Epithelial cell of proximal tubule (primary cell): ENCODE measurements at places on chromosomes 4 and X. TPM values are rescaled to one million over a fixed set of nuclear protein-coding genes. Genes with fewer than 3 reads are reported as not detected.

SRPK3 gene
- 0.17 TPM in 1 of 2 replicates, not detected in the other for total RNA-seq

MAGED4B gene
- total RNA-seq: 7.2 and 29.2 TPM in 2 replicates

NUDT10 gene
- 3.0 and 3.2 TPM in 2 replicates for total RNA-seq

GRCh38 chr4:26075583-26075982, 161.6 kb downstream of the SMIM20 start:
- DNase-seq: no peak

DNA sequence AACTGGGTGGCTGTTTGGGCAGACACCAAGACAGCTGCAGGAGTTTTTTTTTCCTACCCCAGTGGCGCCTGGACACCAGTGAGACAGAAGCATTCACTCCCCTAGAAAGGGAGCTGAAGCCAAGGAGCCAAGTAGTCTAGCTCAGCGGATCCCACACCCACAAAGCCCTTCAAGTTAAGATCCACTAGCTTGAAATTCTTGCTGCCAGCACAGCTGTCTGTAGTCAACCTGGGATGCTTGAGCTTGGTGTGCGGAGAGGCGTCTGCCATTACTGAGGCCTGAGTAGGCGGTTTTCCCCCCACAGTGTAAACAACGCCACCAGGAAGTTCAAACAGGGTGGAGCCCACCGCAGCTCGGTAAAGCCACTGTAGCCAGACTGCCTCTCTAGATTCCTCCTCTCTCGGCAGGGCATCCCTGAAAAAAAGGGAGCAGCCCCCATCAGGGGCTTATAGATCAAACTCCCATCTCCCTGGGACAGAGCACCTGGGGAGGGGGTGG, 171.4 kb downstream of the ARHGEF9 start:
- no peak for DNase-seq

DNA sequence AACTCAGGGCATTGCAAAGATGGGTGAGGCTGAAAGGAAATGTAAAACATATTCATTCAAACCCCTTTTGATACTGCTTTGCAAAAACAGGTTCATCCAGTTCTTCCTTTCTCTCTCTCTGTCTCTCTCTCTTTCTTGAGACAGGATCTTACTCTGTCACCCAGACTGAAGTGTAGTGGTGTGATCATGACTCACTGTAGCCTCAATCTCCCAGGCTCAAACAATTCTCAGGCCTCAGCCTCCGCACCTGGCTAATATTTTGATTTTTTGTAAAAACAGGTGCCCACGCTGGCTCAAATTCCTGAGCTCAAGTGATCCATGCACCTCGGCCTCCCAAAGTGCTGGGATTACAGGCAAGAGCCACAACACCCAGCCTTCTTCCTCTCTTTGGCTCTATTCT, 15.6 kb upstream of the DCHS2 start:
- DNase-seq: peak; percentile 36

GRCh38 chr4:108833046-108833445, 70.2 kb upstream of the ETNPPL start:
- no peak for DNase-seq

- DNase-seq: no peak
Measured at GRCh38 chrX:63354484-63354883, 3.4 kb upstream of the SPIN4 start.

GRCh38 chr4:81833576-81833975, 361.9 kb upstream of the RASGEF1B start:
- DNase-seq: no peak

GRCh38 chr4:126957987-126958386, 674.8 kb upstream of the INTU start:
- no peak for DNase-seq

GRCh38 chrX:155889328-155889727, 8.2 kb downstream of the VAMP7 start:
- DNase-seq: no peak

- DNase-seq: no peak
Measured at GRCh38 chrX:17700976-17701375, 36.3 kb upstream of the SCML1 start.

TGIF2LX gene
- total RNA-seq: not detected in 2 replicates

DNA sequence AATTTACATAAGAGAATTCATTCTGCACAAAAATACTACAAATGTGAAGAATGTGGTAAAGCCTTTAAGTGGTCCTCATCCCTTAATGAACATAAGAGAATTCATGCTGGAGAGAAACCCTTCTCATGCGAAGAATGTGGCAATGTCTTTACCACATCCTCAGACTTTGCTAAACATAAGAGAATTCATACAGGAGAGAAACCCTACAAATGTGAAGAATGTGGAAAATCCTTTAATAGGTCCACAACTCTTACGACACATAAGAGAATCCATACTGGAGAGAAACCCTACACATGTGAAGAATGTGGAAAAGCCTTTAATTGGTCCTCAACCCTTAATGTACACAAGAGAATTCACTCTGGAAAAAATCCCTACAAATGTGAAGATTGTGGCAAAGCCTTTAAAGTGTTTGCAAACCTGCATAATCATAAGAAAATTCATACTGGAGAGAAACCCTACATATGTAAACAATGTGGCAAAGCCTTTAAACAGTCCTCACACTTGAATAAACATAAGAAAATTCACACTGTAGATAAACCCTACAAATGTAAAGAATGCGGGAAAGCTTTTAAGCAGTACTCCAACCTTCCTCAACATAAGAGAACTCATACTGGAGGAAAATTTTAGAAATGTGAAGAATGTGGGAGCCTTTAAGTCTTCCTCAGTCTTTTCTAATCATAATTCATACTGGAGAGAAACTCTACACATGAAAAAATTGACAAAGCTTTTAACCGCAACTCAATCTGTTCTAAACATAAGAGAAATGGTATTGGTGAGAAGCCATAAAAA, 37.4 kb downstream of the ZNF718 start:
- DNase-seq: no peak

DNA sequence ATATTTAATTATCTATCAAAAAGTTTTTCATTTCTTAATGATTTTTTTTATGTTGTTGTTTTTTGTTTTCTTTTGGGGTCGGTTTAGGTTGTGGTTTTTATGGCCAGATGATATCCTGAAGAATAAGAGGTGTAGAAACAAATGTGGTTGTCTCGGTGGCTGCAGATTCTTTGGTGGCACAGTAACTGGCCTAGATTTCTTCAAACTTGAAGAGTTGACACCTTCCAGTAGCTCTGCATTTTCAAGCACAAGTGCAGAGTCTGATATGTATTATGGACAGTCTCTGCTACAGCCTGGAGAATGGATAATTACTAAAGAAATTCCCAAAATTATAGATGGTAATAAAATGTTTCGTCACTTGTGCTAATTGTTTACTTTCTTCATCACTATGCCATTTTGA, 82.6 kb downstream of the BLTP1 start:
- DNase-seq: no peak

DNA sequence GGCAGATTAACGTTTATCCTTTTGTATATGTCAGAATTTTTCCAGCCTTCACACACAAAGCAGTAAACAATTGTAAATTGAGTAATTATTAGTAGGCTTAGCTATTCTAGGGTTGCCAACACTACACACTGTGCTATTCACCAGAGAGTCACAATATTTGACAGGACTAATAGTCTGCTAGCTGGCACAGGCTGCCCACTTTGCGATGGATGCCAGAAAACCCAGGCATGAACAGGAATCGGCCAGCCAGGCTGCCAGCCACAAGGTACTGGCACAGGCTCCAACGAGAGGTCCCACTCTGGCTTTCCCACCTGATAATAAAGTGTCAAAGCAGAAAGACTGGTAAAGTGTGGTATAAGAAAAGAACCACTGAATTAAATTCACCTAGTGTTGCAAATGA, 94.8 kb downstream of the TET2 start:
- DNase-seq: no peak

- no peak for DNase-seq
Measured at GRCh38 chr4:128853741-128854140, 44.2 kb downstream of the JADE1 start.

- no peak for DNase-seq
Measured at GRCh38 chr4:168847771-168848502, 162.1 kb downstream of the CBR4 start.
